Stromal cell of bone marrow (primary cell): ENCODE measurements at places on chromosomes 2 and 18.

DNA sequence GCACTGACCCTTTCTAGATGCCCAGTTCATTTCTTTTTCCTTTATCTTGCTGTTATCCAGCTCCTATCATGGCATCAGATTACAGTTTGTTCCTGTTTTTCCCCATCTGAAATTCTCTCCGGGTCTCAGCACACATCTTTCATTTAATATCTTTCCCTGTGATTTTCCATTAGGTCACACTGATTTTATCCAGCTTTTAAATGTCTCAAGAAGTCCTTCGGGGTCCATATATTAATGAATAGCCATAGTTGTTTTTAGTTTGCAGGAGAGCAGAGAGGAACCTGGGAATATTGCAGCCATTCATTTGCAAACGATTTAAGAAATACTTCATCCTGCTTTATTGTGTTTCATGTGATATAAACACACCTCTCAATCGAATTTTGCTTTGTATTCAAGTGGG is 374.2 kb downstream of the TDRD15 start:
- no peak for DNase-seq

- DNase-seq, result no peak
Measured at GRCh38 chr18:3720818-3721545, 271.0 kb downstream of the TGIF1 start.

- DNase-seq, result no peak
Measured at GRCh38 chr2:163369111-163369510, 366.7 kb downstream of the FIGN start.

DNA sequence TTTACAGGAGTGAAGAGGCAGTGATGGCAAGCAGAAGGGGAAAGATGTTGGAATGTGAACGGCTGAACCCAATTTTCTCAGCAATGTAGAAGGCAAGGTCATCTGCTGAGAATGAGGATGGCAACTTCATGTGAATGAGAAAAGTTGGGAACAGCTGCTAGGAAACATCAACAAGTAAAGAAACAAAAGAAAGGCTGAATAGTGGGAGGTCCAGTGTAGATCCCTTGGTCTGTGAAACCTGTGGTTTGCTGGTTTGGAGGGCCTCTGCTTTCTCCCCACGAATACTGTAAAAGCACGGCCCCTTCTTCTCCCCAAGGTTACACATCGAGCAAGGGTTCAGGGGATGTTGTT is 27.4 kb downstream of the MARCHF4 start:
- DNase-seq, result no peak

- no peak for DNase-seq
Measured at GRCh38 chr18:8601277-8602032, 7.8 kb upstream of the RAB12 start.

- DNase-seq, result no peak
Measured at GRCh38 chr2:121058852-121059558, 226.0 kb downstream of the TFCP2L1 start.
